ENCODE measurements at places on chromosomes 5 and 9.

- no peak for DNase-seq
Observed at GRCh38 chr5:90657788-90658187, 99.2 kb downstream of the ADGRV1 start.

DNA sequence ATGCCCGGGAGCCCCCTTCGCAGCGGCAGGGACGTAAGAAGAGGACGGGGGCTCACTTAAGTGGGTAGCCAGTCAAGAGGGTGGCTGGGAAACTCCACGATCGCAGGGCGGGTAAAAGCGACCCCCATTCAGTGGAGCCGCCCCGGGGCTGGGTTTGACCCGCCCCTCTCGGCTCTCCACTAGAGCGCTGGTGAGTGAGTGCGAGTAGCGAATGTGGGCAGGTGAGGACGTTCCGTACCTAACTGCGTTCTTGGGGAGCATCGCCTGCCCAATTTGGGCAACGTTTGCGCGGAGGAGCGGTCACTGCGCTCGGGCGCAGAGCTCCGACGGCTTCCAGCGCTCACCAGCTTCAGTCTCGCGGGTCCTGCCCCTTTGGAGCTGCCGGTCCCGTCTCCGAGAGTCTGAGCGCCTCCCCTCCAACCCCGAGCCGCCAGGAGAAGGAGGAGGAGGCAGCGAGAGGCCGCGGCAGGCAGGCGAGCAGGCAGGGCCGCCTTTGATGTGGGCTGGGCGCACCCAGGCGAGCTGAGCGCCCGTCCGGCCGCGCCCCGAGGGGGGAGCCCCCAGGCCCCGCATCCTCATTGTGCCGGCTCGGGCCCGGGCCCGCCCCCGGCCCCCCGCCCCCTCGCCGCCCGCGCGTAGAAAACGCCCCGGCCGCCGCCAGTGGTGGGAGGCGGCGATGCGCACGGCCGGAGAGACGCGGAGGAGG is at the start of gene FGF18:
FGF18 (plus strand) TSS at position 666 of the 706 bp plus-strand sequence. CDS start 553 bp downstream, outside the sequence.
- no peak for DNase-seq

DNA sequence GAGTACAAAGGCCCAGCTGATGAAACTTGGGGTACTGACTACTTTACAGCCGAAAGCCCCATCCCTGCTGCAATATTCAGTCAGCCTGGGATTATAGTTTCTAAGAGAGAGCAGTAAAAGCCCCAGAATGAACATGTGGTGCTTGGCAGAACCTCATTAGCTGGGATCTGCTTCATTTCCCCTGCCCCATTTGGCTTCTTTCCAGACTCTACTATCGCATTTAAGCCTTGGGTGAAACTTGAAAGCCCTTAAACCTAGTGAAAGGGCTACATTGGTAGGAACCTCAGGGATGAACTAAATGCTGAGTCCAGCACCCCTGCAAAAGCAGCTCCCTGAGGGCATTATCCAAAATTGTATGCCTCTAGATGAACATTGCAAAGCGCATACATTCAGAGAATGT is 631.1 kb downstream of the ACTL7B start:
- no peak for DNase-seq

DNA sequence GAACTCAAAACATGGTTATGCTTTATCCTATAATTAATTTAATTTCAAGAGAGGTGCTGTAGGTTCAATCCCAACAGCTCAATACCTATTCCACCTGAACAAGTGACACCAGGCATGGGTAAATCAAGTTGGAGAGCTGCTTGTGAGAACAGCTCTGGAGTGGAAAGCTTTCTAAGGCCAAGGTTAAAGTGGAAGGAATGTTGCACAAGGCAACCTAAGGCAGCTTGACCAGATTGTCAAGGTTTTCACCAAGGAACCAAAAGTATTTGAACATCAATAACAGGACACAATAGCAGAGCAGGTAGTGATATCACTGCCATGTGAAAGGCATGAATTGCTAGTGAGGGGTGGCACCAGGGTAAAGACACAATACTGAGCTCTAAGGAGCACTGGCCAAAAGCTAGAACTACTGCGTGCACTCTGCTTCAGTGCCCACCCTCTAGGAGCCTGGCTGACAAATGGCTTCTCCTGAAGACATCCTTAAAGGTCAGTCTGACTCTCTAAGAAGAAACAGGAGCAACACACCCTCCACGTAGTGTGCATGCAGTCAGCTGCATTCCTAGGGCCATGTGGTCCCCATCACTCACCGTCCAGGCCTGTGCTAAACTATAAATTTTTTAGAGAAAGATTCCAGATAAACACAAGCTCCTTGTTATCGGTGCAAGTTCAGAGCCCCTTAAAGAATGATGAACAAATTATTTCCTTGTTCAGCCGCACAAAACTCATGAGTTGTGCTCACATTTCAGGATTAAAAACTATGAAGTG is 677.7 kb upstream of the KLF4 start:
- no peak for DNase-seq

- no peak for DNase-seq
Observed at GRCh38 chr5:21654-22233, 70.2 kb upstream of the PLEKHG4B start.

- no peak for DNase-seq
Observed at GRCh38 chr9:14106699-14107098, 207.2 kb downstream of the NFIB start.

DNA sequence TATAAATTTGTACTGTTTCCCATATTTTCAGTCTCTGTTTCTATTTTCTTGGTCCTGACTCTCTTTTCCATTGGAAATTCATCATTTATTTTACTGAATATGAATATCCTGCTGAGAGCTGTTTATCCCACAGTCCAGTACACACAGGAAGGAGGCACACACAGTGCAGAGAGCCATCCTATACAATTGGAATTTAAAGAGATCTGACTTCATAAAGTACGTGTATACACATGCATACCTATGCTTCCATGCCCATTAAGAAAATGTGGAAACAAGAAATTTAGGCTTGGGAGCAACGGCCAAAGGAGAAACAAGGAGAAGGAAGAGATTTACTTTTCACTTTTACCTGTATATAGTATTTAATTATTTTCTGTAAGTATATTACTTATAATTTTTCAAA is 99.2 kb downstream of the NFIB start:
- no peak for DNase-seq

GRCh38 chr9:136711751-136712689 is at the start of gene DIPK1B:
TSS of gene DIPK1B (plus strand) at chr9:136712572. CDS start at chr9:136712666, 94 bp downstream.
- no peak for DNase-seq

Data from activated CD8-positive, alpha-beta memory T cell treated with anti-CD3 and anti-CD28 coated beads for 1 hour (primary cell).